ENCODE measurements at places on chromosomes 3 and 15. TPM values are rescaled to one million over a fixed set of nuclear protein-coding genes. Genes with fewer than 3 reads are reported as not detected.

- no peak for DNase-seq
Observed at GRCh38 chr3:44932271-44932670, 43.7 kb downstream of the ZDHHC3 start.

The SLC7A14 gene
- total RNA-seq, result not detected

The SENP8 gene
- total RNA-seq, result 0.78 TPM

The BNC1 gene
- total RNA-seq, result 10.5 TPM

The GOLGA8N gene
- total RNA-seq, result 1.9 TPM

- no peak for DNase-seq
Observed at GRCh38 chr15:36931434-36931833, 168.9 kb downstream of the MEIS2 start.

- no peak for DNase-seq
Observed at GRCh38 chr3:160665784-160666526, 11.0 kb upstream of the ARL14 start.

The SOX2 gene
- total RNA-seq, result 25.6 TPM

Data from SJSA1 (cell line).